ENCODE measurements at places on chromosomes 3 and 15.

- DNase-seq, result no peak
These were observed 27.8 kb upstream of the AP4E1 start for GRCh38 chr15:50880651-50881114.

DNA sequence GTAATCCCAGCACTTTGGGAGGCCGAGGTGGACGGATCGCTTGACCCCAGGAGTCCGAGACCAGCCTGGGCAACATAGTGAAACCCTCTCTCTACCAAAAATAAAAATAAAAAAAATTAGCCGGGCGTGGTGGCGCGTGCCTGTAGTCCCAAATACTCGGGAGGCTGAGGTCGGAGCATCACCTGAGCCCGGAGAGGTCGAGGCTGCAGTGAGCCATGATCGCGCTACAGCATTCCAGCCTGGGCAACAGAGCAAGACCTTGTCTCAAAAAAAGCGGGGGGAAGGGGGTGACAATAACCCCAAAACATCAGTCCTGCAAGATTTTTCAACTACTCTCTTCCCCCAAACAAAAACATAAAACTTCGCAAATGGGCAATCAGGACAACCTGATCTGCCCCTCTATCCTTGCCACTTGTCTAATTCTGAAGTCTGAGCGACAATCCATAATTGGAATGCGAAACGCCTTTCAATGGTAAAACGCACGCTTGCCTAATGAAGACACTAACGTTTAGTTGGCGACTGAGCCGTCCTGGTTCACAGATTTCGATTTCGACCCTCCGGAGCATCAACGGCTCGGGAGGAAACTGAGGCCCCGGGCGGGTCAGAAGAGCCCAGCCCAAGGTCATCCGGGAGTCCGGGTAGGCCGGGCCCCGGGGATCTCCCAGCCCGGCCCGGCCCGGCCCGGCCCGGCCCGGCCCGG is 868 bp downstream of the BTBD1 start:
- no peak for DNase-seq

- DNase-seq, result no peak
These were observed 451.0 kb downstream of the EPHA6 start for GRCh38 chr3:97265237-97266005.

GRCh38 chr3:24229468-24230221 is 265.0 kb downstream of the THRB start:
- DNase-seq, result no peak
